ENCODE measurements at places on chromosomes 7 and 10.

GRCh38 chr7:17392846-17393245 lies 94.4 kb downstream of the AHR start:
- DNase-seq: no peak

GRCh38 chr7:36137258-36137657 lies 15.8 kb upstream of the EEPD1 start:
- DNase-seq: no peak

DNA sequence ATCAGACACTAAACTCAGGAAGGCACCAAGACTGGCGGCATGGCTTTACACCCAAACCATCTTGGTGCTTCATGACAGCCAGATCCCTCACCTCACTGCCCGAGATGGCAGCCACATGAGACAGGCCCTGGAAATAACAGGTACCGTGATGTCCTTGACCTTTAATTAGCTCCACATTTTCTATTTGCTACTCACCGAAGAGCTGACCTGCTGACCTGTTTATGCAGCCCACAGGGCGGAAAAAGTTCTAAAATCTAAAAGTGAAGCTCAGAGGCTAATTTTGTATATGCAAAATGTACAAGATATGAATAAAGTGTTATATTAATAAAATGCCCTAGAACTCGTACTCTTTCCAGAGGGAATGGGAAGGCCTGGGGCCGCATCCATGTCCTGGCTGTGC lies 51.6 kb upstream of the RASGEF1A start:
- DNase-seq: no peak

GRCh38 chr10:119602241-119603095 lies 5.7 kb upstream of the TIAL1 start:
- DNase-seq: peak; percentile 73
